ENCODE measurements at places on chromosomes 12 and 14. TPM values are rescaled to one million over a fixed set of nuclear protein-coding genes. Genes with fewer than 3 reads are reported as not detected.

DNA sequence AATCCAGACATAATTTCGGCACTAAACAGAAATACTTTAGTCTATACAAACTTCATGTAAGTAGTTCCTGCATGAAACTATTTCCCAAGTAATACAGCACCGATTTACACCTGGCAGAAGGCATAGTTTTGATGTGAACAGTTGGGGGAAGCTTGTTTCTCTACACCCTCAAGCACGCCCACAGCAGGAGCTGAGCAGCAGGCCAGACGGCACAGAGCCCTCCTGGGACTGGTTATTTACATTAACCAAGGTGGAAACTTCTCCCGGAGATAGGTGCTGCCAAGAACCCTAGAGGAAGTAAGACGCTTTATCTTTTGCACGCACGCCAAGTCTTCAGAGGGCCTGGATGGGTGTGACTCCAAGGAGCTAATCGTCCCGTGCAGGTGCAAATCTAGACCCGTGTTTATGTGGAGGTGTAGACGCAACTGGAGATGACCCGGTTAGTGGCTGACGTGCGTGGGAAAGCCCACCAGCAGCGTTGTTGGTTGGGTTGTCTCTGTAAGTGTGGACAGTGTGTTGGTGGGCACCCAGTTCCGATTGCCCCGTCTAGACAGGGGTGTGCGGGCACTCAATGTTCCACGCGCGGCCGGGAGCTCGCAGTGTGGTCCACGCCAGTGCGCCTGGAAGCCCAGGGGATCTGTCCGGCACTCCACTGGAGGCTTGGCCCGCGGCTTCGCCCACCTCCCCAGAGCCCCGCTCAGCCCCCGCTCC lies 767 bp upstream of the TCP11L2 start:
- DNase-seq: no peak

GRCh38 chr12:88052686-88053085 lies 23.5 kb upstream of the C12orf50 start:
- DNase-seq: no peak

- no peak for DNase-seq
These were observed 1058.9 kb downstream of the GALC start for GRCh38 chr14:86933958-86934595.

- DNase-seq: no peak
These were observed 67.4 kb downstream of the DAD1 start for GRCh38 chr14:22521449-22522239.

INSM2 gene
- not detected for polyA plus RNA-seq
